ENCODE measurements at places on chromosomes 5 and 9.
A peak's percentile ranks its signal among the peaks of the same experiment; 100 is the strongest.

DNA sequence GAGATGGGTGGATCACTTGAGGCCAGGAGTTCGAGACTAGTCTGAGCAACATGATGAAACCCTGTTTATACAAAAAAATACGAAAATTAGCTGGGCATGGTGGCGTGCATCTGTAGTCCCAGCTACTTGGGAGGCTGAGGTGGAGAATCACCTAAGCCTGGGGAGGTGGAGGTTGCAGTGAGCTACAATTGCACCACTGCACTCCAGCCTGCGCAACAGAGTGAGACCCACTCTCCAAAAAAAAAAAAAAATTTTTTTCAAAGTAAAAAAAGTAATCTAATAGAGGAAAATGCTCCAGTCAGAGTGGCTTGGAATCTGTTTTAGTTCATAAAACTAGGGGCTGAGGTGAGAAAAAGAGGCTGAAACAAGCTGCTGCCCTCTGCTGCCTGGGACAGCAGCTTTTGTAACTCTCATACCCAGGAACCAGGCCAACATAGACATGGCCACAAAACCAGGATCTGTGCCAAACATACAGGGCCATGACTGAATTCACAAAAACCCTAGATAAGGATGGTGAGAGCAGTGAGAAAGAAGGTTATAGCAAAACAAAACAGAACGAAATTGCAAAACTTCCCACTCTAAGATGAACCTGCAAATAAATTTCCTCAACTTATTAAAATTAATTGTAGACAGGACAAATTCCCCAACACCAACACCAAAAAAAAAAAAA, 13.1 kb upstream of the DCAF12 start:
- peak; percentile 2 for DNase-seq

DNA sequence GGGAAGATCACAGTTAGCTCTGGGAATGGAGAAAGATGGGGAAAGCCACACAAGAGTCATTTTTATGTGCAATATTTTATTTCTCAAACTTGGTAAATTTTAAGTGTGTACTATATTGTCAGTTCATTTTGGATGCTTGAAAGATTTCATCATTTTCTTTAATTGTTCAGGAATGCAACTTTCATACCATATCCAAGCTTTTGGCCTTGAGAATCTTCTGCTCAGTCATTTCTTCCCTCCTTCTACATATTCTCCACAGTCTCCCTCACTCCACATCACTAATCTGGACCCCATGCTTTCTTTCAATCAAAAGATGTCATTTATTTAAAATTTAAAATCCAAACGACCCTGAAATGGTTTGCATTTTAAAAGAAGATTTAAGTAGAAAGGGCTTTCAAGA, 135.4 kb downstream of the FAM114A2 start:
- DNase-seq, result no peak

- DNase-seq, result no peak
These were observed 54.6 kb upstream of the RXRA start for GRCh38 chr9:134271338-134272301.

GRCh38 chr5:108720391-108720790, 27.3 kb upstream of the FER start:
- DNase-seq, result no peak

DNA sequence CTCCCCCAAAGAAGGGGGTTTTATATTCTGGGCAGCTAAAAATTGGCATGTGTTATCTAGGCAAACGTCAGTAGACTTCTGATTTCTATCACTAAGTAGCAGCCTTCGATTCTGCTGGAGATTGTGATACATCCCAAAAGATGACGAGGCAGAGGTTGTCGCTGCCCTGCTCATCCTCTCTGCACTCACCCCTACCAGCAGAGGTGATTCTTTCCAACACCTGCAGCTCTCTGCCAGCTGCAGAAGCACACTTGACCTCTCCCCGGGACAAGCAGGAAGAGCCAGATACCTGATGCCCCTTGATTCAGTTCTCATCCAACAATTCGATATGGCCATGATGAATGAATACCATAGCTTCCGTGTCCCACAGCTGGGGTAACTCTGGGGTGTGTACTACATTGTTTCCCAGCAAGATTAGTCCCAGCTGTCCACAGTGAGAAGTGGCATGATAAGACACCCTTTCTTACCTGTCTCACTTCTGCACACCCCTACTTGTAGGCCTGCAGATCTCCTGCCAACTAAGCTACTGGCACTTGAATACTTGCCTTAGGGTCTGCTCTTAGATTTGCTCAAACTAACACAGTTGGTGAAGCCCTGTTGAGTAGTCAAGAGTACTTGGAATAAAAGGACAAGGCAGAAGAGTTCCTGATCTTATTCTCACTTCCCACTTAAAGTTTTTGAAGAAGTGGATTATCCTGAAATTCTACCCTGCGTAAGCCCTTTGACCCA, 37.6 kb upstream of the SMAD5 start:
- no peak for DNase-seq

- DNase-seq, result no peak
These were observed 101.9 kb downstream of the DIRAS2 start for GRCh38 chr9:90540734-90541133.

DNA sequence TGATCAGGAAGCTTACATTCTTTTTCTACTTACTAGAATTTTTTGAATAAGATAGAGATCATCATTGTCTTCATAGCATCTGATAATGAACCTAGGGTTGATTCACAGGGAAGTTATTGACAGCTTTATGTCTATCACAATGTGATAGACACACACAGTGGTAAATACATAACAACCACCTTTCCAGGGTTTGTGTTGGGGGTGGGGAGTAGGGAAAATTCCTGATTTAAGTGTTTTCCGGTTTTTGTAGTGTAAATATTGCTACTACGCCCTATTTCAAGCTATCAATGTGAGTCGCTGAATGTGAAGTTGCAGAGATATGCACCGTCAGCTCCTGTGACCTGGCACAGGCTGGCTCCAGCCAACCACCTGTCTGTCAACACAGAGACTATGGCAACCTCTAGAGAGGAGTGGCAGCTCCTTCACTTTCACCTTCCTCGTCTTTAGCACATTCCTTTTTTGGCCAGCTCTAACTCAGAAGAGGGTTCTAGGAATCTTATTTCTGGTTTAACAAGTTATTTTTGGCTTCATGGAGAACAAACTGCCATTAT, 224.9 kb downstream of the MAT2B start:
- DNase-seq, result no peak

GRCh38 chr9:89878003-89878411, 273.2 kb downstream of the GADD45G start:
- DNase-seq, result no peak

DNA sequence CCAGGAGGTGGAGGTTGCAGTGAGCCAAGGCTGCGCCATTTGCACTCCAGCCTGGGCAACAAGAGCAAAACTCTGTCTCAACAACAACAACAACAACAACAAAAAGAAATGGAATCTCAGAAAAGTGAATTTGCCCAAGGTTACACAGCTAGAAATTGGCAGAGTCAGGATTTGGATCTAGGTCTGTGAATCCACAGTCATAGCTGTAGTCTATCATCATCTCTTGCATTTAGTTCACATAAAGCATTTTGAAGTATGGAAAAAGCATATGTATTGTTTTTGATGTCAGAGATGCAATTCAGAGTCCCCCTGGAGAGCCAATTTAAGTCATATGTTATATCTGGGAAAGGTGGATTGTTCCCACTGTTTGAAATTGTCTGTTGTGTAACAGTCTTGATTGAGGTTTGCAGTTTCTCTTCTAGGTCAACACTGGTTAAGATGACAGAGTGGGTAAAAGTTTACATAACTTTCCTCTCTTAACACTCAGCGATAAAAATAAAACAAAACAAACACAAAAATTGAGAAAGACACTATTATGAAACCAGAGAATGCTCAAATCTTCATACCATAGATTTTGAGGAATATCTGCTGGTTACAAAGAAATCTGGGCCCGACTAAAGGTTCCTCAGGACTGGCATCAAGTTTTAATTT, 21.5 kb upstream of the GPR21 start:
- no peak for DNase-seq

DNA sequence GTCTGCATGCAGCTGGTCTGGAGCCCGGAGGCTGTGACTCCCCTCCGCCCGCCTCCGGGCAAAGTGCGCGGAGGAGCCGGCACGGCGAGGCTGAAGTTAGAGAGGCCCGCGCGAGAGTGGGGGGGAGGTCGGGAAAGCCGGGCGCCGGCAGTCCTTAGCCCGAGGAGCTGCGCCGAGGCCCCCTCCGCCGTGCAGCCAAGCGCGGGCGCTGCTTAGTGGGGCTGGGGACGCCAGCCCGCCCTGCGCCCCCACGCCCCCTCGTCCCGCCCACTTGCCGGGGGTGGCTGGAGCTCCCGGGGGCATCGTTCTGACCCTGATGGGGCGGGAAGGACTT, 403 bp downstream of the NINJ1 start:
- peak; percentile 42 for DNase-seq

GRCh38 chr5:96381526-96381925, 51.5 kb downstream of the PCSK1 start:
- no peak for DNase-seq

GRCh38 chr9:18675332-18675731, 201.4 kb downstream of the ADAMTSL1 start:
- no peak for DNase-seq

DNA sequence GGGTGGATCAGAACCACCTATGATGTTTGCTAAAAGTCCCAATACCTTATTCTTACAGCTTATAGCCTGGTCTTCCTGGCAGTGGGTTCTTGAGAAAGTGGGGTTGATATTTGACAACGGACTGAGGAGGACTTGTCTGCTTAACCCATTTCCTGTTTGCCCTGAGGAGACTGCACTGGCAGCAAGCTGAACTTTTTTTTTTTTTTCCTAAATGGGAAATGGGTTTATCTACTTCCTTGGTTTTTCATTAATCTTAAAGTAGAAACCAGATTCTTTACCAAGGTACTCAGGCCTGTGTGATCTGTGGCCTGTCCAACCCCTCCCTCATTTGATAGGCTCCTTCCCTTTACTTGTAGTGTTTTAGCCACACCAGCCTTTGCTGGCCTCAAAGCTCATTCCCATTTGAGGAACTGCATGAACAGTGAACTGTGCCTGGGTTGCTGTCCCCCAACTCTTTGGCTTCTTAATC, 47.1 kb downstream of the C9orf57 start:
- no peak for DNase-seq

DNA sequence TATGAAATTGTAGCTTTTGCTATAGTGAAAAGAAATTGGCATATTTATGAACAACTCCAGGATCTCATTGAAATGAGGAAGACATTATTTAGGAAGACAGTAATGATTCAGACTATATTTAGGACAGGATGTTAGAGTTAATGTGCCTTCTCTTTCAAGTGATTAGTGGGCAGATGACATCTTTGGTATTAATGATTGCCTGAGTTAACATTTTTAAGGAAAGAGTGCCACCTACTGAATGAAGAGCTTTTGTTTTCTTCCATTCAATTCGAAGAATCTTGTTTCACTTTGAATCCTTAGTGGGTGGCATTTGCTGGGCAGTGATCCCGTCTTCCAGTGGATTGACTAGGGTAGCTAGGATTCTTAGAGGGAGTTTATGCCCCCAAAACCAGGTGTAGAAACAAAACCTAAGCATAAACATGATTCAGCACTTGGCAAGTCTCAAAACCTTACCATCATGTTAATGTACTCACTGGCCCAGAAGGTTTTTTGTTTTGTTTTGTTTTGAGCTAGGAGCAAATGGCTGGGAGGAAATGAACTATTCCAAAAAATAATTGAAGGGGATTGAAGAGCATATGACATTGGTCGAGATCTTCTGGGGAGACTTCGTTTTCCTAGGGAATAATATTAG, 23.2 kb downstream of the MAP3K1 start:
- DNase-seq, result no peak

- DNase-seq, result no peak
These were observed 429.7 kb upstream of the KLF4 start for GRCh38 chr9:107919263-107919662.

GRCh38 chr5:172770374-172770674, 671 bp downstream of the DUSP1 start:
- DNase-seq, result no peak

- DNase-seq, result no peak
These were observed 157.0 kb upstream of the LHFPL2 start for GRCh38 chr5:78805474-78806124.

DNA sequence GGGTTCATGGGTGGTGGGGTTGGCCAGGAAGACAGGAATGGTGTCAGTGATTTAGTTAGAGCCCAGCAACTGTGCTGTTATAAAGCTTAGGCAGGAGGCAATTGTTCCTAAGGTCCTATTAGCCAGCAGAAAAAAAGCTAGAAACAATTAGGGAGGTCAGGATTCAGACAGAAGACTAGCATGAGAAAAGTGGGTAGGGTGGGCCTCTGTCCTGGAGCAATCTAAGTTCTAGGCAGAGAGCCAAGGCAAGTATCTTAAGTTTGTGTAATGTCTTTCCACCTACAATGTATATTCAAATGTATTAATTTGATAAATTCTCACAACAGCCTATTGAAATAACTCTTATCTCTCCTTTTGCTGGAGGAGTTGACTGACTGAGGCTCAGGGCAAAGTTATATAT, 6.1 kb upstream of the ZFAND5 start:
- DNase-seq, result no peak

GRCh38 chr9:82202808-82203207, 214.2 kb downstream of the SPATA31D1 start:
- DNase-seq, result no peak

DNA sequence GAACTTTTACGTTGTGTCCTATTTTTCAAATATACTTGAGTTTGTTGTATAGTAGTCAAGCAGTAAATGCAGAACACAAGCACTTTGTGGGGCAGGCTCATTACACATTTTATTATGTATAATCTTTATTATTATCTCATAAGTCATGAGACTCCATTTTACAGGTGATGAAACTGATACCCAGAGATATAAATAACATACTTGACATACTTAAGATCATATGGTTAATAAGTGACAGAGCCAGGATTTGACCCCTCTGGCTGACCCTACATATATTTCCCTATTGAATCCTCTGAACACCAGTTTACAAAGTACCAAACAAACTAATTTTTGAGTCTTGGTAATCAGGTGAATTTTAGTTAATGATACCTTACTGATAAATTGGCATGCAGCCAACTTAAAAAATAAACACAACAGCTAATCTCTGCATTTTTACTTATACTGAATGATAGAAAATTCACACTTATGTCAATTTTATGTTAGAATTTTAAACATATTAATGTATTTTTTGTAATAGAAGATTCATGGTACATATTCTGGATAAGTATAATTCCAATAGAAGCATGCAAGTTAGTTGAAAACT, 305.0 kb upstream of the MEF2C start:
- DNase-seq, result no peak

DNA sequence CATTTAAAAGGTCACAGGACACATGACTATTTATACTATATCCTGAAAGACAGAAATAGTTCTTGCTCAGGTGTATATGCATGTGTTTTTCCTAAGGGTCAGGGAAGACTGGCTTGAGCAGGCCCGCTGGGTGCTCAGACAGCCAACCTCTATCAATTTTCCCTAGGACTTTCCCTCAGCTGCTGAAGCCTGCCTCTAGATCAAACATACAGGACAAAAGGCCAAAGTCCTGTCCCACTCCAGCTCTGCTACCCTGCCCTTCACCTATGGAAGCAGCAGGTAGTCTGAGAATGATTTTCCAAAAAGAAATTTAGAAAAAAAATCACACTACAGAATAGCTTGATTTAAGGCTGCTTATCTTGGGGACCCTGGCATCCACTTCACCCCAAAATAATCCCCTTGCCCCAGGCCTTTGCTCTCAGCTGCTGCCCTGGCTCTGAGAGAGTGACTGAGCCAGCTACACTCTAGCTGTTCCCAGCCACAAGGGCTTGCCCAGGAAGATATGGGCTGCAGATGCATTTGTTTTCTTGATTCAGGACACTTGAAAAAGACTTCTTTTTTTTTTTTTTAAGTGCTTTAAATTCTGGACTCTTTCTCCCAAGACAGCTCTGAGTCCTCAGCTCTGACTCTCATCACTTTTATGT, 42.5 kb downstream of the KLHL3 start:
- DNase-seq, result no peak

GRCh38 chr5:178673801-178674295, 47.0 kb upstream of the CLK4 start:
- DNase-seq, result no peak

Data from nucleus accumbens (tissue), 56 donors.